Kidney tubule cell (primary cell): ENCODE measurements at places on chromosomes 1 and 21.
A peak's percentile ranks its signal among the peaks of the same experiment; 100 is the strongest.

DNA sequence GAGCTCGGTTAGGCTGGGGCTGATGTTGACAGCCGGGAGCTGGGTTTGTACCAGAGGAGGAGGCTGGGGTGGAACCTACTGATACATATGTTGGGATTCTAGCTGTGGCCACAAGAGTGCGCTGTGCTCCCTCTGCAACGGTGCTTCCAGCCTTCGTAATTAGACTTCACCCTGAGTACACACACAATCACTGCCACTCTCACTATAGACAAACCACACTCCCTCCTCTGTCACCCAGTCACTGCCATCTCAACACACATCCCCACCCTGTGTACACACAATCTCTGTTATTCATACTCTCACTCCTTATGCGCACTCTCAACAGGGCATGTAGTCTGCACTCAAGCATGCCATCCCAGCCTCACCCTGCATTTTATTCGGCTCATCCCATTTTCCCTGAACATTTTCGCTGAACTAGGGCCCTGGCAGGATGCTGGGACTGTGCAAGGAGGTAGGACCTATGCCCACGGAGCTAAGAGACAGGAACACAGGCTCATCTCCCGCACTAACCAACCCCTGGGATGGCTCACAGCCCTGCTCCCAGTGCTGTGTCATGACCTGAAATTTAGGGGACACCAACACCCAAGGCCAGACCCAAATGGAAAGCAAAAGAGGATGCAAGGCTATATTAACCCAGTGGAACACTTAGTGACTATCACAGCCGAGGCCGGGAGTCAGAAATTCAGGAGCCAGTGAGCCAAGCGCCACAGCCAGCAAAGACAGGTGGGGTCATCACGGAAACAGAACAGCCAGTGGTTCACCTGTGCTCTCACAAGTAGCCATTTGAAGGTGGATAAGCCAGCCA, 5.7 kb downstream of the GJB3 start:
- DNase-seq = peak; percentile 79

DNA sequence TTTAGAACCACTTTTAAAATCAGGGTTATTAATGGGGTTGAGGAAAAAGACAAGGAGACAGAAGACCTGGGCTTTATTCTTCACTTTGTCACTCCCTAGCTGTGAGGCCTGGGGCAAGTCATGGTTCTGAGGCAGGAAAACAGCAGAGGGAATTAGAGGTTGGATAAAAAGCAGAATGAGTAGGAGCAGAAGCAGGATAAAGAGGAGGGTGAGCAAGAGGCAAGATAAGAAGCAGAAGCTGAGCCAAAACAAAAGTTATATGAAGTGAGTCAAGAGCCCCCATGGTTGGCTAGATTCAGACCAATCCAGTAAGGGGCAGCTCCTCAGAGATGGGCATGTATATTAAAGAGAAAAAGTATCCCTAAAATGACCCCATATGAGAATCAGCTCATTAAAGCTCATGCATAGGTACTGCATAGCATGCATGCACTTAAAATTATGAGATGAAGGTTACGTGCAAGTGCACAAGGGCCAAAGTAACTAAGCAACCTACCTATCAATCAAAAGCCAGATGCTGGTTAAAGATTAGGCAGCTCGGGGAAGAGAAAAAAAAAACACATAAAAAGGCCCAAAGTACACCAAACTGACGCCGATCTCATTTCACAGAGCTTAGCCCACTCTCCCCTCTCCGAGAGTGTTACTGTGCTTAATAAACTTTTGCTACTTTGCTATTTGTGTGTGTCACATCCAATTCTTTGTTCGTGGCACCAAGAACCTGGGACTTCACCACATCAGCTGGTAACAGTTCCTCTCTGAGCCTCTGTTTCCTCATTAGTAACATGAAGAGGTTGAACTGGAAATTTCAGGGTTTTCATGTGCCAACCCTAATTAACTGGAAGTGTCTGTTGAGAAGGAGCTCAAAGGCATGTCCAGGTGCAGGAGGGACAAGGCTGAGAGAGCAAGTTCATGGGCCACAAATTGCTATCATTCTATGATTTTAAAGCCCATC, 2.2 kb downstream of the AVPR1B start:
- DNase-seq = no peak

- DNase-seq = no peak
Observed at GRCh38 chr1:205230982-205231381, 3.2 kb downstream of the TMCC2 start.

GRCh38 chr1:1285611-1286311, 5.5 kb downstream of the SCNN1D start:
- DNase-seq = no peak

DNA sequence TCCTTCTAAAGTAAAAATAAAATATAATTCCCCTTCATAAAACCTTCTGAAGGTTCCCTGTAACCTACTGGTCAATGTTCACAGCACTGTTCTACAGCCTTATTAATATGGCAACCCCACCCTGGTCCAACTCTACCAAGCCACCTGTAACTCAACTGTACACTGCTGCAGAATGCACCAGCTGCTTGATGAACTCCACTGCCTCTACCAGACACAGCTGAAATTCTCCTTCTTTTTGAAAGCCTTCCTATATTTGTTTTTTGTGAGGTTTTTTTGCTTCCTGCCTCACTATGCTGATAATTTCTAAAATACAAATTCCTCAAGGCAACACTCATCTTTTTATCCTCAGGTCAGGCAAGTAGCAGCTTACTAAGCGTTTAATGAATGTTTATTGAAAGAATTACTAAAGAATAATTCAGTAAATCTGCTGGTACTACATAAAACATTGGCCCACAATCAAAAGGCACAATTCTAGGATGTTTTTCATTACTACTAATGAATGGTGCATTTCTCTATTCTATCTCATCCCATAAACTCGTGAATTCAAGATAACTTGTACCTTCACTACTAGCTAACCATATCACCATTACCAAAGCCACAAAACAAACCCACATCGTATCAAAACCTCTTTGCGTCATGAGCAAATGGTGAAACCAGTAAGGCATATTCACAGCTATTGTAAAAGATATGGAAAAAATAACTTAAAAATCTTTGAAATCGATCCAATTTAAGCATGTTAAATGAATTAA, 2.4 kb downstream of the SSX2IP start:
- DNase-seq = no peak
